Omental fat pad (tissue), 4 donors: ENCODE measurements at places on chromosomes 5 and 9.

DNA sequence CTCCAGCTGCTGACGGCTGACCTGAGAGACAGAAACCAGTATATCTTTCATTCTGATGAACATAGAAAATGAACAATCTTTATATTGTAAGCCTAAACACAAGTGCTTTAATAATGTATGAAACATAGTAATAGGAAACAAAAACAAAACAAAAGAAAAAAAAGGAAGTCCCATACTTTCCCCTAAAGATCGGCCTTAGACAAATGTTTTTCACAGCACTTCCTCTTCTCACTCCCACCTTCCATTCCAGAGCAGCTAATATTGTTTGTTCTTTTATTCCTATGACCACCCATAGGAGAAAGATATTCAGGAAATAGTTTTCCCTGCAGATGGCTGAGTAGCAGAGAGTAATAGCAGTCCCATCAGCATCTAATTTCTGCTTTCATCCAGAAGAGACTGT is 194.4 kb upstream of the SLC27A6 start:
- no peak for DNase-seq

DNA sequence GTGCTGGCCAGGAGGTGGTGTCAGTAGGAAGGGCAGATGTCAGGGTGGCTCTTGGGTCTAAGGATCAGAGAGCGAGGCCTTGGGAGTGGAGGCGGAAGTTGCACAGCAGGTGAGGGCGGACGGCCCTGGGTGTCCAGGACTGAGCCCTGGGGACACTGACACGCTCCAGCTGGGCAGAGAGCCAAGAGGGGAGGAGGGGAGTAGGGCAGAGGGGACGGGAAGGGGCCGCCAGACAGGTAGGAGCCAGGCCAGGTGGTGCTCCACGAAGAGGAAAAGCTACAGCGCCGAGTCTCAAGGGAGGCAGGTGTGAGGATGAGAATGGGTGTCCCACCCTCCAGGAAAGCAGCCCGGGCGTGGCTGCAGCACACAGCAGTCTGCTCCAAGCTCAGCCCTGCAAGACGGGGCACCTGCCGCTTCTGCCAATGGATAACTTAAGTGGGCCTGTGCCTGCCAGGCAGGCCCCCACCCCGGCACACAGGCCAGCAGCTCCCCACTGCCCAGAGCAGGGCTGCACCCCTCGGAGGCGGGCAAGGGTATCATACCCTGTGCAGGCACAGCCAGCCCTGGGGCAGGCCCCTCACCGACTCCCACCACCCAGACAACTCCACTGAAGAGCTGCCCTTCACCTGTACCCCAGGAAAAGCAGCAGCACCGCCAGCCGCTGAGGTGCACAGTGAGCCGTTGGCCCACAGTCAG is 4.9 kb downstream of the TPRN start:
- no peak for DNase-seq

GRCh38 chr9:117375956-117376355 is 38.9 kb downstream of the ASTN2 start:
- no peak for DNase-seq

DNA sequence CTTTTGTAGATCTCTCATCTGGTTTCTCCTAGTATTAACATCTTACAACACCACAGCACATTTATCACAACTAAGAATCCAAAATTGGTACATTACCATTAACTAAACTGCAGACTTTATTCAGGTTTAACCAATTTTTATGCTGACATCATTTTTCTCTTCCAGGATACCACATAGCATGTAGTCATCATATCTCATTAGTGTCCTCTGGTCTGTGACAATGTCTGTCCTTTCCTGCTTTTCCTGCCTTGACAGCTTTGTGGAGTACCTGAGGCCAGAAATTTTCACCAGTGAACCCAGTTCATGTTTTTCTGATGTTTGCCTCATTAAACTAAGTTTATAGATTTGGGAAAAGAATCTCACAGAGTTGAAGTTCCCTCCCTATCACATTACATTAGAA is 294.7 kb upstream of the TNC start:
- no peak for DNase-seq

DNA sequence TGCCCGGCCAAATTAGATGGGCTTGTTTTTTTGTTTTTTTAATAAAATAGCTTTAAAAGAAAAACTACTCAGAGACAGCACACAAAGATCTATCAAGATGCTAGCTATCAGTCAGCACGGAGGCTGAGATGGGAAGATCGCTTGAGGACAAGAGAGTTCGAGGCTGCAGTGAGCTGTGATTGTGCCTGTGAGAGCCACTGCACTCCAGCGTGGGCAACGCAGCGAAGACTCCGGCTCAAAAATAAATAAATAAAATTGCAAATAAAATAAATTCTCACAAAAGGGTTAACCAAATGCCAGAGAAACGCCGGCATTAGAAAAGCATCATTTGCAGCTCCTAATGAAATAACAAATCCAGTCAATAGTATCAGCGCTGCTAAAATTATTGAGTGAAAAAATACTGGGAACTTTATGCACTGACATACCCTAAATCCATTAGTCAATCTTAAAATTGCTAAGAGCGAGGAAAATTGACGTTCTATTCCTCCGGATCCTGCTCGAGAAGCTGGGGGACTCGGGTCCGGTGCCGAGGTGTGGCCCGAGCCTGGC is 681 bp downstream of the CPLANE1 start:
- no peak for DNase-seq
